ENCODE measurements at places on chromosomes 7 and 10.

DNA sequence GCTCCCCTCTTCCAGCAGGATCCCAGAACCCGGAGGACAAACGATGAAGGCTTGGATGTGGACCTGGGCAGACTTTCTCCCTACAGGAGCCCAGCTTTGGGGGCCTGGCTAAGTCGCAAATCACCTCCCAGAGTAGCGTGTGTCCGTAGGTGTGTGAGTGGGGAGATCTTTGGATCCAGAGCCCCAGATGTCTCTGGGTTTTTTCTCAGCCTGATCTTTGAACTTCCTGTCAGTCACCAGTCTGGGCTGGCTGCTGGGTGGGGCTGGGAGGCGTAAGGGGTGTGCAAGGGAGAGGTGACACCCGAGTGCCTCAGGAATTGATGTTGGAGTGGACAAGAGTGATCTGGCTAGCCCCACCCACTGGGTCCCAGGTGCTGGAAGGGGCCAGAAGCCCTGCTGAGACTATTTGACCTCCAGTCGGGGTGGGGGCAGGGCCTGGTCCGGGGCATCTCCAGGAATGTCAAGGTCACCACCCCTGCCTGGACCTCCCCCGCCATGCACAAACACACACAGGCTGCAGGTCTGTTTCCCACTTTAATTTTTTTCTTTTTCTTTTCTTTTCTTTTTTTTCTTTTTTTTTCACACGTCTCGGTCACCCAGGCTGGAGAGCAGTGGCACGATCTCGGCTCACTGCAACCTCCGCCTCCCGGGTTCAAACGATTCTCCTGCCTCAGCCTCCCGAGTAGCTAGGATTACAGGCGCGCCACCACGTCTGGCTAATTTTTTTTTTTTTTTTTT, at the start of gene MOGAT3:
TSS of gene MOGAT3 (minus strand) at position 175 of the 738 bp plus-strand sequence. CDS start 182 bp downstream, outside the sequence.
- DNase-seq, result no peak

- DNase-seq, result no peak
Observed at GRCh38 chr7:86647385-86648094, 3.8 kb downstream of the GRM3 start.

- no peak for DNase-seq
Observed at GRCh38 chr10:103140469-103140868, 52.6 kb downstream of the NT5C2 start.

DNA sequence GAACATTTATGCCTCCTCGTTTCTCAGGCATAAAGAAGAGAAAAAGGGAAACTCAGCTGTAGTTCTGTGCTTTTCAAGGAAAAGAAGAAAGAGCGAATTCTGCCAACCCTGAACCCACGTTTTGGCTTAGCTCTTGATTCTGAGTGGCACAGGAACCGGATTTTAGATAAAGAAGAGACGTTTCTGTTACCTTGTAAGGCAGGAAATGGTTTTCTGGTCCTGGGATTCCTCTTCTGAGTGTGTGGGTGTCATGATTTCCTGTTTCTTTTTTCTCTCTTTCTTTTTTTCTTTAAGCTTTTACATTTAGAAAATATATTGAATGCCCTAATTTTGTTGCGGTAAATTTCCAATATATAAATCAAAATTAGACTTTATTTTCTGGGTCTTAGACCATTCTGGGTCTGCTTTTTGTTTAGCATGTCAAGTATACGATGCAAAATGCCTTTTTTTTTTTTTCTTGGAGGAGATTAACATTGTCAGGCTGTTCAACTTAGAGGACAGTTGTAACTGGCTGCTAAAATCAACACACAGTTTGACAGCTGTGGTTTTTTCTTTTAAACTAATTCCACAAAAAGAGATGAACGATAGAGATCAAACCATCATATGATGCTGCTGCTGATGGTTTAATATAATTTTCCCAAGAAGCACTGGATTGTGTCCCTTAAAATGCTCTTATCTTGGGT, 190.8 kb downstream of the GATA3 start:
- no peak for DNase-seq

All from stimulated activated CD4-positive, alpha-beta T cell treated with anti-CD3 and anti-CD28 coated beads, Interleukin-4, amount 100 ng/mL, for 1 hour (primary cell).